ENCODE measurements at places on chromosomes 2 and 18. TPM values are rescaled to one million over a fixed set of nuclear protein-coding genes. Genes with fewer than 3 reads are reported as not detected.

The C2orf15 gene
- 6.2 TPM for total RNA-seq

The SPC25 gene
- 28.5 TPM for total RNA-seq

The KCNG2 gene
- total RNA-seq = 0.15 TPM

The CRYGD gene
- total RNA-seq = not detected

The SERPINB4 gene
- 4.3 TPM for total RNA-seq

The CCDC121 gene
- 1.6 TPM for total RNA-seq

The CCT4 gene
- total RNA-seq = 360 TPM

The TACR1 gene
- 0.77 TPM for total RNA-seq

The BUB1 gene
- total RNA-seq = 144 TPM

The LONRF2 gene
- total RNA-seq = 2.7 TPM

The GALNT3 gene
- total RNA-seq = 17.3 TPM

The SLC16A14 gene
- 0.61 TPM for total RNA-seq

The ANKRD29 gene
- total RNA-seq = 2.1 TPM

The ALPG gene
- 1.4 TPM for total RNA-seq

DNA sequence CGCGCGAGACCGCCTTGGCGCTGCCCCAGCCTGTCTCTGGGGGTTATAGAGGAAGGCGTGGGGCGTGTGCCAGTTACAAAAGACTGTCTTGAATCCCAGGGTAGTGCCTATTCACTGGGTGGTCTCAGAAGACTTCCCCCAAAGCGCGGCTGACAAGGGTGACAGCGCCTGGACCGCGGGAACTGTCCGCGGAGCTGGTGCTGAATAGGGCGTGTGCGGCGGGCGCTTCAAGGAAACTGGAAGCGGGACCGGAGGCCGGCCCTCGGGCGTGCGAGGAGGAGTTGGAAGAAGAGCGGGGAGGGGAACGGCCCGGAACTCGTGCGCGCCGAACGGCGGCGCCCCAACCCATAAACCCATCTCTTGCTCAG, 2.3 kb downstream of the EGR4 start:
- H3K27me3 ChIP-seq = peaks cover 38% of the 10 kb centered on the region
- peak overlapping the region; percentile 80 for H3K4me3 ChIP-seq
- no peaks in the 10 kb centered on the region for H3K36me3 ChIP-seq

- H3K4me1 ChIP-seq = no peaks in the 10 kb centered on the region
- H3K36me3 ChIP-seq = no peaks in the 10 kb centered on the region
- no peak for DNase-seq
These were observed 31.9 kb downstream of the EXOC6B start for GRCh38 chr2:72793798-72794440.

DNA sequence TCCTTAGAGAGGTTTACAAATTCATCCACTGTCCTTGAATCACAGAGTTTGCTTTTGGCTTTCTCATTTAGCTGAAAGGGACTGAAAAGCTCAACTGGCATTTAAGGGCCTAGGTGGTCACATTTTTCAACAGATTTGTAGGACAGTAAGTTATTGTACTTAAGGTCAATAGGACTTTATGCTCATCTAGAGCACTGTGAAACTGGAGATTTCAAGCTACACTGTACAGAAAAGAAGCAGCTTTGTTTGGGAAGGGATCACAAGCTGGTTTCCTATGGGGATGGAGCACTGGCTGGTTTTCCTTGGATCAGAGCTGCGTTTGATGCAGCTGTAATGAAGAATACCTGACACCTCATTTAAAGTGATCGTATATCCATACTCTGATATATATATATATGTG, 482.7 kb downstream of the FBXO15 start:
- no peak for DNase-seq
- no peak overlapping the region for H3K27ac ChIP-seq
- H3K36me3 ChIP-seq = no peaks in the 10 kb centered on the region
- H3K4me1 ChIP-seq = no peaks in the 10 kb centered on the region

GRCh38 chr2:168632709-168633121, 169.7 kb upstream of the NOSTRIN start:
- no peak overlapping the region for H3K4me3 ChIP-seq
- no peak overlapping the region for H3K27ac ChIP-seq
- H3K4me1 ChIP-seq = peaks cover 15% of the 10 kb centered on the region
- no peaks in the 10 kb centered on the region for H3K27me3 ChIP-seq
- no peak for DNase-seq

DNA sequence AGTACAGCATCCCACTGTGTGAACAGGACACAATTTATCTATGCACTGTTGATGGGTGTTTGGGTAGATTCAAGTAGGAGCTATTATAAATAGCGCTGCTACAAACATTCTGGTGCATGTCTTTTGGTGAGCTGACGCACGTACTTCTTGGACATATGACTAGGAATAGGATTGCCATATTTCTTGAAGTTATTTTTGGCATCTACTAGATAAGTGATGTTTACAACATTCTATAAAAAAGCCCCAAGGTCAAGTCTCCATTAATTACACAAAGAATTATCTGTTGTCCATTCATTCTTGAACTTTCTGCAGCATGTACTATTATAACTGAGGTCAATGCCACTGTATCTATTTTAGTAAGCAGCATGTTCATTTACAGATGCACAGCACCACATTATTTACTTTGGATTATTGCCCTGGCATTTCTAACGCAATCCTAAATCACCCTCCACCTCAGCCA, 225.5 kb upstream of the TMEM200C start:
- no peaks in the 10 kb centered on the region for H3K27me3 ChIP-seq
- no peak overlapping the region for H3K4me3 ChIP-seq
- no peak for DNase-seq
- peaks cover 5% of the 10 kb centered on the region for H3K4me1 ChIP-seq
- H3K27ac ChIP-seq = no peak overlapping the region
- H3K36me3 ChIP-seq = peaks cover 3% of the 10 kb centered on the region

- H3K27ac ChIP-seq = no peak overlapping the region
- DNase-seq = no peak
- H3K27me3 ChIP-seq = no peaks in the 10 kb centered on the region
- H3K4me3 ChIP-seq = no peak overlapping the region
These were observed 83.7 kb downstream of the XIRP2 start for GRCh38 chr2:166972002-166972401.

- H3K4me3 ChIP-seq = no peak overlapping the region
- H3K27ac ChIP-seq = no peak overlapping the region
- no peaks in the 10 kb centered on the region for H3K36me3 ChIP-seq
These were observed 150.7 kb upstream of the SPRED2 start for GRCh38 chr2:65583061-65583460.

DNA sequence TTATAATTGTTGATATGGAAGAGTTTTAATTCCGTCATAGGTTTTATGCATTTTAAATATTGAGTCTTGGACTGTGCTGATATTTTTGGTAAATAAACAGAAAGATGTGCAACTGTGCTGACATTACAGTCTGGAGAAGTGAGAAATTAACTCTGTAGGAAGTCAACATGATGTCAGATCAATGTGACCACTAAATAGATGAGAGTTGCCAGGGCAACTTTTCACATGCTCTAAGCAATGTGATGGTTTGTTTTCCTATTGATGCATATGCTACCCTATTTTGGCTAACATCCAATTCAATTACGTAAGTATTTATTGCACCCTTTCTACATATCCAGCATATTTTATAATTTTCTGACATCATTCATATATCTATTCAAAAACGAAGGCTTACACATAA, 1109.3 kb downstream of the TSN start:
- no peaks in the 10 kb centered on the region for H3K36me3 ChIP-seq
- H3K27ac ChIP-seq = no peak overlapping the region
- H3K4me3 ChIP-seq = no peak overlapping the region
- no peaks in the 10 kb centered on the region for H3K4me1 ChIP-seq
- no peak for DNase-seq
- no peaks in the 10 kb centered on the region for H3K27me3 ChIP-seq

- H3K4me1 ChIP-seq = no peaks in the 10 kb centered on the region
- DNase-seq = no peak
- no peaks in the 10 kb centered on the region for H3K36me3 ChIP-seq
- no peaks in the 10 kb centered on the region for H3K27me3 ChIP-seq
These were observed 28.1 kb downstream of the PIK3C3 start for GRCh38 chr18:41982942-41983660.

- H3K36me3 ChIP-seq = no peaks in the 10 kb centered on the region
- H3K27me3 ChIP-seq = no peaks in the 10 kb centered on the region
- DNase-seq = no peak
- no peak overlapping the region for H3K27ac ChIP-seq
- no peaks in the 10 kb centered on the region for H3K4me1 ChIP-seq
- no peak overlapping the region for H3K4me3 ChIP-seq
These were observed 30.0 kb upstream of the PTPRM start for GRCh38 chr18:7537145-7537544.

GRCh38 chr2:98212092-98213000, 125.4 kb downstream of the VWA3B start:
- H3K36me3 ChIP-seq = no peaks in the 10 kb centered on the region
- H3K27me3 ChIP-seq = no peaks in the 10 kb centered on the region
- H3K4me1 ChIP-seq = no peaks in the 10 kb centered on the region
- no peak overlapping the region for H3K4me3 ChIP-seq

DNA sequence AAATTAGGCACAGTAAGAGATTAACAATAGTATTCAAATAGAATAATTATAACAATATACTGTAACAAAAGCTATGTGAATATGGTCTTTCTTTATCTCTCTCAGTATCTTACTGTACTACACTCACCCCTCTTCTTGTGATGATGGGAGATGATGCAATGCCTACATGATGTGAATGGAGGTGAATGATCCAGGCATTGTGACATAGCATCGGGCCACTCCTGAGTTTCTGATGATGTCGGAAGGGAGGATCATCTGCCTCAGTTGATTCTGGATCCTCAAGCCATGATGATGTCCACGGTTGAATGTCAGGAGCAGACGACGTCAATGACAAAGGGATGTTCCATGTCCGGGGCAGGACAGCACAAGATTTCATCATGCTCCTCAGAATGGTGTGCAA, 268.3 kb upstream of the MGAT5 start:
- H3K4me3 ChIP-seq = no peak overlapping the region
- H3K27ac ChIP-seq = no peak overlapping the region
- no peaks in the 10 kb centered on the region for H3K27me3 ChIP-seq
- DNase-seq = no peak
- no peaks in the 10 kb centered on the region for H3K4me1 ChIP-seq
- H3K36me3 ChIP-seq = no peaks in the 10 kb centered on the region

- H3K4me1 ChIP-seq = peaks cover 3% of the 10 kb centered on the region
- no peaks in the 10 kb centered on the region for H3K27me3 ChIP-seq
- H3K27ac ChIP-seq = no peak overlapping the region
- no peak overlapping the region for H3K4me3 ChIP-seq
These were observed 86.0 kb downstream of the NRP2 start for GRCh38 chr2:205768341-205768740.

GRCh38 chr2:235576337-235576910, 82.6 kb downstream of the AGAP1 start:
- H3K4me1 ChIP-seq = peaks cover 8% of the 10 kb centered on the region
- no peak overlapping the region for H3K4me3 ChIP-seq
- DNase-seq = no peak
- peaks cover 3% of the 10 kb centered on the region for H3K36me3 ChIP-seq
- H3K27me3 ChIP-seq = no peaks in the 10 kb centered on the region

- no peak overlapping the region for H3K4me3 ChIP-seq
- H3K4me1 ChIP-seq = no peaks in the 10 kb centered on the region
- DNase-seq = no peak
- H3K27me3 ChIP-seq = no peaks in the 10 kb centered on the region
- peaks cover 27% of the 10 kb centered on the region for H3K36me3 ChIP-seq
These were observed 36.3 kb upstream of the AP1S3 start for GRCh38 chr2:223873672-223874071.

GRCh38 chr2:64819361-64819760, 165.6 kb upstream of the SERTAD2 start:
- H3K4me3 ChIP-seq = no peak overlapping the region
- H3K36me3 ChIP-seq = no peaks in the 10 kb centered on the region
- DNase-seq = no peak
- no peak overlapping the region for H3K27ac ChIP-seq
- 0 out of 2 replicates have a peak, but pooled peaks cover 4% of the 10 kb centered on the region for H3K4me1 ChIP-seq
- no peaks in the 10 kb centered on the region for H3K27me3 ChIP-seq

- H3K27ac ChIP-seq = no peak overlapping the region
- no peak overlapping the region for H3K4me3 ChIP-seq
- no peaks in the 10 kb centered on the region for H3K36me3 ChIP-seq
- H3K4me1 ChIP-seq = peaks cover 4% of the 10 kb centered on the region
- no peak for DNase-seq
- no peaks in the 10 kb centered on the region for H3K27me3 ChIP-seq
These were observed 96.9 kb downstream of the LOXHD1 start for GRCh38 chr18:46559946-46560670.

- H3K27ac ChIP-seq = no peak overlapping the region
- no peaks in the 10 kb centered on the region for H3K27me3 ChIP-seq
- H3K4me1 ChIP-seq = no peaks in the 10 kb centered on the region
These were observed 1230.0 kb upstream of the CHAC2 start for GRCh38 chr2:52537588-52537987.

DNA sequence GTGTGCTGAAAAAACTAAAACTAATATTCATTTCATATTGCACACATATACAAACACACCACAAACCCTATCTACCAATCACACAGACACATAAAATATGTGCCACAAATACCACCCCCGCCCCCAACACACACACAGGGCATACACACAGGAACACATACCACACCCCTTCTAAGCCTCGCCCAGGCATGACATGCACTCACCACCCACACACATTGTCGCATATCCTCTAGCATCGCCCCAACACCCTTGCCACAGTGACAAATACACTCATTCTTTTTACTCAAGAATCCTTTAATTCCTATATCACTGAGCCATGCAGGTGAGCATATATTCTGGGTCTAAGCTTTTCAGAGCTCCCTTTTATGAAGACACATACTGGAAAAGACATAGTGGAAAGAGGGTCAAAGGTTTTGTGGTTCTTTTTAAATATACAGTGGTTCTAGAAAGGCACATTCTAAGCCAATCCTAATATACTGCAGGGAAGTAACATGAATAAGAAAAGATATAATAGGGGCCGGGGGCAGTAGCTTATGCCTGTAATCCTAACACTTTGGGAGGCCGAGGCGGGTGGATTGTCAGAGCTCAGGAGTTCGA, 24.5 kb upstream of the LCLAT1 start:
- DNase-seq = no peak
- H3K36me3 ChIP-seq = no peaks in the 10 kb centered on the region
- no peak overlapping the region for H3K27ac ChIP-seq
- H3K4me3 ChIP-seq = no peak overlapping the region
- H3K4me1 ChIP-seq = peaks cover 6% of the 10 kb centered on the region

DNA sequence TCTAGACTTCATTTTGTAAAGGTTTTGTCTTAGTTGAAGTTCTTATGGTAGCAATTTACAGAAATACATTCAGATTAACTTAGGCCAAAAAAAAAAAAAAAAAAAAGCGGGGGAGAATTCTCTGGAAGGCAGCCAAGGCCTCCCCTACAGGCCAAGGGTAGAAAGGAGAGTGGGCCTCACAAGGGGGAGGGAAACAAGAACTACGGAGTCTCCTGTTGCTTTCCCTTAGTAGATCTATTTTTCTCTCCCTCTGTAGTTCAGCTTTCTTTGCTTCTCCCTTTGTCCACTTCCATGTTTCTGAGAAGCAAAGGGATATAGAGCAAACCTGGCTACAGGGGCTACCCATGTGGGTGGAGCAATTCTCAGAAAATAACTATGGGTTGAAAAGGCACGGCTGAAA, 2.4 kb upstream of the STK11IP start:
- no peaks in the 10 kb centered on the region for H3K27me3 ChIP-seq

GRCh38 chr2:231462729-231463465, 1.4 kb downstream of the NCL start:
- H3K27ac ChIP-seq = no peak overlapping the region
- H3K27me3 ChIP-seq = no peaks in the 10 kb centered on the region
- no peak for DNase-seq
- H3K4me3 ChIP-seq = peak overlapping the region; percentile 92
- H3K36me3 ChIP-seq = peaks cover 55% of the 10 kb centered on the region

GRCh38 chr18:4063545-4063944, 391.6 kb downstream of the DLGAP1 start:
- H3K4me1 ChIP-seq = no peaks in the 10 kb centered on the region
- H3K36me3 ChIP-seq = peaks cover 66% of the 10 kb centered on the region
- H3K4me3 ChIP-seq = no peak overlapping the region
- no peaks in the 10 kb centered on the region for H3K27me3 ChIP-seq
- H3K27ac ChIP-seq = no peak overlapping the region

All from H9 (cell line).